ENCODE measurements at places on chromosomes 13 and 19.

- DNase-seq, result no peak
Measured at GRCh38 chr13:78139765-78140164, 221.1 kb upstream of the EDNRB start.

DNA sequence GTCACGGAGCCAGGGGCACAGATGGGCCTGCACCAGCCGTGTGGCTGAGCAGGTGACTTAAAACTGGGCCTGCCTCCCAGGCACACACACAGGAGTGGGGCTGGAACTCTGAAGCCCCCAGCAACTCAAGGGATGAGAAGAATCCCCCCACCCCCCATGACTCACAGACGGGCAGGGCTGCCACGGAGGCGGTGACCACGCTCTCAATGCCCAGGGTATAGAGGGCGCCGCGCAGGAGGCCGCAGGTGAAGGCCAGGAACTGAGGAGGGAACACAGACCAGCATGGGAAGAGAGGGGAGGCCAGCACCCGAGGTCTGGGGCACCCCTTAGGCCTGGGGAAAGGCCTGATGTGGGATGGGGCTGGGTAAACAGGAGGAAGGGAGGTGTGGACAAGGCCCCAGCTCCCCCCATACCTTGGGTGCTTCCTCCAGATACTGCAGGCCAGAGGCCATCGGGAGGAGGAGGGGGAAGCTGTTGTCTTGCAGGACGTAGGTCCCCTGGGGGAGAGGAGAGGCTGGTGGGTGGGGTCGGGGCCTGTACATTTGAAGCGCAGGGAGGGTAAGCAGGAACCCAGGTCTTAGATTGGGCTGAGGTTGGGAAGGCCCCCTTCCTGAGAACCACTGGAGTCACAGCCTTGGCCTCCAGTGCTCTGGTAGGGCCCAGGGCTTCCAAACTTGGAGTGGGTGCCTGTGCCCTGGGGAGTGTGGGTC lies 3.1 kb upstream of the NKPD1 start:
- DNase-seq, result no peak

GRCh38 chr19:989381-990081 lies 5.4 kb downstream of the WDR18 start:
- DNase-seq, result no peak

GRCh38 chr13:109756778-109757177 lies 29.6 kb downstream of the IRS2 start:
- DNase-seq, result no peak

- no peak for DNase-seq
Measured at GRCh38 chr19:3175781-3176714, 2.5 kb upstream of the S1PR4 start.

DNA sequence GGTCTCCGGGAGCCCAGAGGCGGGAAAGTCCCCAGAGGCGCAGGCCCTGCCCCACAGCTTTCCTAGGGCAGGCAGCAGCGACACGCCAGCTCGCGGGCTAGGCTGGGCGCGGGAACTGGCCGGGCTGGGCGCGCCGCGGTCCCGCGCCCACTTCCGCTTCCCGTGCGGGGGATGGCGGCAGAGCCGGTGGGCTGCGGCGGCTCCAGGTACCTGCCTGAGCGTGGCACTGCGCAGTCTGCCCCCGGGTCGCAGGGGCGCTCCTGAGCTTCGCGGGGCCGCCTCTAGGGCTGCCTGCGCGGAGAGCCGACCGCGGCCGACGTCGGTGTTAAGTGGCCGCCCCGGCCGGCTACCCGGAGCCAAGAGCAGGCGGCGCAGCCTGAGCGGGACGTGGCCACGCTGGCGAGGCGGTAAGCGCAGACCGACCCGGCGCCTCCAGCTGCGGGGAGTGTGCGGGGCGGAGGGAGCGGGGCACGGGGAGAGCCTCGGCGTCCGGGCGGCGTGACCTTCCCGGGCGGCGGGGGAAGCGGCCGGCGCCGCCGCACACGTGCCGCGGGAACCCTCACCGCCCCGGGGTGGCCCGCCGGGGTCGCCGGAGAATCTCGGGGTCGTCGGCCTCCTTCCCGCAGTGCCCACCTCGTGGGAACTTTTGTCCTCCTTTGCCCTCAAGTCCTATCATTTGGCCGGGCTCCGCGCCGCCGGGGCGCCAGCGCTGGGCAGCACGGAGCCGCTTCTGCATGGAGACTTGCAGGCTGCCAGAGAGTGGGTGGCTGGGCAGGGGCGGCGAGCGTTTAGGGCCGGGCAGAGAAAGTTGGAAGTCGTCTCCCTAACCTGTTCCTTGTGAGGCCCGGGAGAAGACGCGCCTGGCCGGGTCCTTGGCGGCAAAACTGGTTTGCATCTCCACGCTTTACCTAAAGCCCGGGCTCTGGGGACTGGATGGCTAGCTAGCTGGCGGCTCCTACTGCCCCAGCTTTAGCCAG lies 31.4 kb upstream of the MPHOSPH8 start:
- DNase-seq, result peak; percentile 68

- no peak for DNase-seq
Measured at GRCh38 chr19:34998777-34999497, 1.2 kb upstream of the GRAMD1A start.

DNA sequence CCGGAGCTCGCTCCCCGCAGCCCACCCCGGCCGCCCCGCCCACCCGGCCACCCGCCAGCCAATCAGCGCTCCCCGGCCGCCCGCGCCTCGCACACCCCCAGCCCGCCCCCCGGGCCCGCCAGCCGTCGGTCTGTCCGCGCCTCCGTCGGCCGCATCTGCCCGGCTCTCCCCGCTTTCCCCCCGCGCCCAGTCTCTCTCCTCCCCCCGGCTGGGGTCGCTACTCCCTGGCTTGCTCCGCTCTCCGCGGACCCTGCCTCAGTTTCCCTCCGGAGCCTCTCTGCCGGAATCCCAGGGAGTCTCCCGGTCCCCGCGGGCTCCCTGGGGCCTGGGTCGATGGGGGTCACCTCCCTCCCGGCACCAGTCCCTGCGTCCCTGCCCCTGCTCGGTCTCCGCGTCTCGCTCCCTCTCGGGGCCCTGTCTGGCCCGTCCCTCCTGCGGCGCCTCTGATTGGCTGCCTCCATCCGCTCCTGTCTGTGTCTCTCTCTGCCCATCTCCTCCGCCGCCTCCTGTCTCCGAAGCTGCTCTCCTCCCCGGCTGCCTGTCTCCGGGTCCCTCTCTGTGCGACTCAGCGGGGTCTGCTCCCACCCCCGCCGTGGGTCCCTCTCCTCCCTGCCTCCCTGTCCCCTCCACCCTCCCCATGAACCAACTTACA lies 484 bp downstream of the IL11 start:
- no peak for DNase-seq

DNA sequence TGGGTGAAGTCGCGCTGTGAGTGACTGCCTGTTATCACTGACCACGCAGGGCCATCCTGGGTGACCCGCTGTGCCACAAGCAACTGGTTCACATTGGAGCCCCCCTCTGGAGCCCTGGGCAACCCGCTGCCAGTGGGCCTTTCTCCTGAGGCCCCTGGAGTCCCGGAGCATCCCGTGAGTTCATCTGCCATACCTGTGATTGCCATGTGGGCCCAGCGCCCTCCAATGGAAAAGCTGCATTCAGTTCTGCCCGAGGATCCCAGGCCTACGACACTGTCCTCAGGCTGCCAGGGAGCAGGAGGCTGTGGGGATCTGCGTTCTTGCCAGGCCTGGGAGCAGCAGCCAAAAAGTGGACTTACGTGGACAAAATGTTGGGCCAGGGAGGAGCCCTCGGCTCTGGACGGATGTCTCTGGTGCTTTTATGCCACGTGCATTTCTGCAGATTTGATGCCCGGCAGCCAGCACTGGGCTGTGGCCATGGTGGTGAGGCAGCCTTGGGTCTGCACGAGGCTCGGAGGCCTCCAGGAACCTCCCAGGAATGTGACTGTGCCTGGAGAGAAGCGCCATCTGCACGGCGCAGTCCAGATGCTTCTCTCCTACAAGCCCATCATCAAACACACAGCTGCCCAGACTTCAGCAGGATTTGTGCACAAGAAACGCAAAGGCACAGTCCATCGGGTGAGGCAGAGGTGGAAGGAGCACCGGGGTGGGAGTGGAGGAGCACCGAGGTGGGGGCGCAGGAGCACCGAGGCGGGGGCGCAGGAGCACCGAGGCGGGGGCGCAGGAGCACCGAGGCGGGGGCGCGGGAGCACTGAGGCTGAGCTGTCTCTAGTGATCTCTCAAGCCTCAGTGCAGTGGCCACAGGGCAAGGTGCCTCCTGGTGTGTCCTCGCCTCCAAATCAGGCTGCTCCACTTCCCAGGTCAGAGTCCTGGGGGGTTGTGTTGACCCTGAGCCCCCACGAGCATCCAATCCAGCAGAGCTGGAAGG lies 44.0 kb downstream of the C13orf46 start:
- no peak for DNase-seq

DNA sequence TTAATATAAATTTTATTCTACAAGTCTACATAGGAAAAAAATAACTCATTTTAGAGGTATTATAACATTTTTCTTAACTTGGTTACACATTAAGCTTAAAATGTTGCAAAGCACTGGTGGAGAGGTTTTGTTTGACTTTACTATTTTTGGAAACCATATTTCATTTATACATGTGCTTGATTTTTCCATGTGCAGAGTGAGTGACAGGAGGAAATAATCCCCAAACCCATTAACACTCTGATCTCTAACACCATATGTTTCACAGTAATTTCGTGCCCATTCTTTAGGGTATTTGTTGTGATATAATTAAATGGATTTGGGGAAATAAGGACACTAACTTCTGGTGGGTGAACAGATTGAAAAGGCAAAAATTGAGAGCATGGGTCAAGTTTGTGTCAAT lies 2124.4 kb upstream of the PCDH20 start:
- DNase-seq, result no peak

DNA sequence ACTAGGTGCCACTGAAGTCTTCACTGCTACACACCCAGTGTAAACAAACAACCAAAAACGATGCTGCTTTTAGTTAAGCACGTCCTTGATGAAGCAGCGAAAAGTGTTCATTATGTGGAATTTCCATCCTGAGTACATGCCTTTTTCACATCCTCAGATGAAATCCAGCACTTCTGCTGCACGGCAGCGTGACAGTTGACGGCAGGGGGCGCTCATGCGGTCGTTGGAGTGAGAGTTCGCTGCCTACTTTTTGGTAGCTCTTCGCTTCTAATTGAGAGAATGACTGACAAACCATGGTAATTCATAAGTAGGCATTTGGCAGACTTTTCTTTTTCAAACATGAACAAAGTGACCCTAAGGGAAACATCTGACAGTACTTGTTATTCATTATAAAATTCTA lies 1124.9 kb downstream of the EFNB2 start:
- peak; percentile 64 for DNase-seq

- no peak for DNase-seq
Measured at GRCh38 chr19:45333609-45334303, 6.8 kb upstream of the KLC3 start.

- DNase-seq, result no peak
Measured at GRCh38 chr19:35509018-35509652, 4.3 kb downstream of the DMKN start.

GRCh38 chr13:25756251-25756650 lies 295.6 kb downstream of the SHISA2 start:
- no peak for DNase-seq

- peak; percentile 23 for DNase-seq
Measured at GRCh38 chr13:60398907-60399589, 2.0 kb downstream of the TDRD3 start.

GRCh38 chr19:10011974-10012373 lies 1.3 kb upstream of the RDH8 start:
- no peak for DNase-seq

DNA sequence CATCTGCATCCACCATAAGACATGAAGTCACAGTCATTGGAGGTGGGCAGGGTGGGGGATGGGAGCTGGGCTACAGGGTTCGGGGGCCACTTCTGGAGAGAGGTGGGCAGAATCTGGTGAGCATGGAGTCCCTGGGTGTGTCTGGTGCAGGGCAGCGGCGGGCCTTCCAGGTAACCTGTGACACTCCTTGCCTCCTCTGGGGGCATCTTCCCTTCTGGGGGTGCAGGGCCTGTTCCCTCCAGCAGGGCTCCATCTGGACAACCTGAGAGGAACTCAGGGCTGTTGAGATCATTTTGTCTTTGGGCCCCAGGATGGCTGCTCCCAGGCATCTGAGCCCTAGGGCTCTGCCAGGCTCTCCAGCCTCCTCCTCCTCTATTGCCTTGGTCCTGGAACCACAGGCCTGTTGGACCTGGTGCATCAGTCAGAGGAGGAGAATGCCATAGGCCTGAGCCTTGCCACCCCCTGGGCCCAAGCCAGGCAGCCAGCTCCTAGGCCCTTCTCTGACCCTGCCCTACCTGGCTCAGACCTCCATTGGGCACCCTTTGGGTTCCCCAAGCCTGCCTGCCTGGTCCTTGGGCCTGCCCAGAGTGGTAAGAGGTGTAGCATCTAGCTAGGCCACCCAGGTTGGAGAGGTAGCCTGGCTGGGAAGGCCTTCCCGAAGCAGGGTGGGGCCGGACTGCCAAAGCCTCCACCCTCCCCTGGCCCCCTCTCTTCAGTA lies 13.4 kb downstream of the LYL1 start:
- DNase-seq, result peak; percentile 23

GRCh38 chr13:38657191-38657590 lies 29.7 kb upstream of the FREM2 start:
- DNase-seq, result no peak

- DNase-seq, result no peak
Measured at GRCh38 chr19:35207391-35207871, 21.1 kb downstream of the FAM187B start.

GRCh38 chr13:68030152-68030809 lies 800.1 kb upstream of the PCDH9 start:
- no peak for DNase-seq

DNA sequence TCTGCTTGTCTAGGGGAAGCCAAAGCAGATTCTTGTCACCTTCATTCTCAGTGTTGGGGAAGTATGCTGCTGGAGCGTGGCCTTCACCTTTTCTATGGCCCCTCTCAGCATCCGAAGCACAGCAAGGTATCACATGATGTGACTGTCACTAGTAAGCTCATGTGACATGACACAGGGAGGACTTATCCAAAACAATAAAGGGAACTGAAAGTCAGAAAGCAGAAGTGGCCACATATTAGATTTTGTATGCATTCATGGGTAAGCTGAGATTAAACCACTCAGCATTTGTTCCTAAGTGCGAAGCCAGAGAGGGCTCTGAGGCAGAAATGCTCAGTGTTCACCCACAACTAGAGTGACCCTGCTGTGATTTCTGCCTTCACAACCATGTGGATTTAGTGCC lies 72.8 kb upstream of the PCDH8 start:
- DNase-seq, result no peak

GRCh38 chr19:4598712-4599111 lies 39.2 kb upstream of the SEMA6B start:
- DNase-seq, result no peak

DNA sequence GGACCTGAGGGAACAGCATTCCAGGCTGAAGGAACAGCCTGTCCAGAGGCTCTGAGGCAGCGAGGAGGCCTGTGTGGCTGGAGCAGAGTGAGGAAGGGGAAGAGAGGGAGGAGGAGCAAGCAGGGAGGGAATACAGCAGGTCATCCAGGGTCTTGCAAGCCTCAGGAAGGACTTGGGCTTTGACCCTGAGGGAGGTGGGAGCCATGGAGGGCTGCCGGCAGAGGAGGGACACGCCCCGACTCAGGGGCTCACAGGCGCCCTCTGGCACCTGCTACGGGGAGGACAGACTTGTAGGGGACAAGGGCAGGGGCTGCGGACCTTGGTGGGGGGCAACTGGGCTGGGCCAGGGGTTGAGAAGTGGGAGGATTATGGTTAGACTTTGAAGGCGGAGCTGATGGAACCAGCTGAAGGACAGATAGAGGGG lies 4.7 kb downstream of the TINCR start:
- no peak for DNase-seq
